ENCODE measurements at places on chromosomes 5 and 9. TPM values are rescaled to one million over a fixed set of nuclear protein-coding genes. Genes with fewer than 3 reads are reported as not detected.

The PCDHGA7 gene
- 2.0 TPM for polyA plus RNA-seq

The HMMR gene
- polyA plus RNA-seq: 18.3 TPM

GRCh38 chr5:68522863-68523262 is 307.3 kb downstream of the PIK3R1 start:
- DNase-seq: no peak

DNA sequence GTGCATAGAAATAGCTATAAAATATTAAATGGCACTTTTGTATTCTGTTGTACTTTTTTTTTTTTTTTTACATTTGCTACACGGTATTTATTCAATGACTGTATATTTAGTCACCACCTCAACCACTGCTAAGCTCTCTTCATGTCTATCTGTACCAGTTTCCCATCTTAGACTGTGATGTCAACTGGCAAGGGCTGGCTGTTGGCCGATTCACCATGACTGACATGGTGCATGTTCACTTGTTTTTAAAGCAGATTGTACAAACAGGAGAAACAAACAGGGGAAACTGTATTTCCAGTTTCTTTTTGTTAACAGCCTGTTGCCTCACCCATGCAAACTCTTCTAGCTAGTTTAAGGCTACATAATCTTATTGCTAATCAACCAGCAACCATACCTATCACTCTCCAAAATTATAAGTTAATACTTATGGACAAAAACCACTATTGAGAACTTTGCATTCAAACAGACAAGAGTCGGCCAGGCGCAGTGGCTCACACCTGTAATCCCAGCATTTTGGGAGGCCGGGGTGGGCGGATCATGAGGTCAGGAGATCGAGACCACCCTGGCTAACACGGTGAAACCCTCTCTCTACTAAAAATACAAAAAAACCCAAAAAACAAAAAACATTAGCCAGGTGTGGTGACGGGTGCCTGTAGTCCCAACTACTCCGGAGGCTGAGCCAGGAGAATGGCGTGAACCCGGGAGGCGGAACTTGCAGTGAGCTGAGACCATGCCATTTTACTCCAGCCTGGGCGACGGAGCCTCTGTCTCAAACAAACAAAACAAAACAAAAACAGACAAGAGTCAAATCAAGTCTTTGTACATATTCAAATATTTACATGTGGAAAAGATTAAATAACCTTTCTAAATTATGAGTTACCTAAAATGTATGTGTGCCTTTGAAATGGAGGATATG is 13.2 kb downstream of the ZFAND5 start:
- DNase-seq: no peak

The COL23A1 gene
- 7.7 TPM for polyA plus RNA-seq

- DNase-seq: no peak
Measured at GRCh38 chr9:15206903-15207696, 99.9 kb downstream of the TTC39B start.

DNA sequence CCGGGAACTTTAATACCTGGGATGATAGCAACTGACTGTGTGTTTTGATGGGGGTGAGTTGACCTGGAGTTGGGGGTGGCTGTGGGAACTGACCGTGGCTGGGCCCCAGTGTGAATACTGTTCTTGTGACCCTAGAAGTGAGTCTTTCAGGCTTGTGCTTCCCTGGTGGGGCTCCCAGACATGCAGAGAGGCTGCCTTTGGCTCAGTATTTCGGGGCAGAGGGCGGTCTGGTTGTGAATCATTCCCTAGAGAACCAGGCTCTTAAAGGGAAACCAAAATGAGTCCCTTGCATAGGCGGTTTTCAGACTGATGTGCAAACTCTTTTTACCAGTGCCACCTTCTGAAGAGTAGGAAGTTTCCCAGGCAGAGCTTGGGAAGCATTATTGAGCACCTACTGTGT is 132.1 kb downstream of the MACROH2A1 start:
- no peak for DNase-seq

DNA sequence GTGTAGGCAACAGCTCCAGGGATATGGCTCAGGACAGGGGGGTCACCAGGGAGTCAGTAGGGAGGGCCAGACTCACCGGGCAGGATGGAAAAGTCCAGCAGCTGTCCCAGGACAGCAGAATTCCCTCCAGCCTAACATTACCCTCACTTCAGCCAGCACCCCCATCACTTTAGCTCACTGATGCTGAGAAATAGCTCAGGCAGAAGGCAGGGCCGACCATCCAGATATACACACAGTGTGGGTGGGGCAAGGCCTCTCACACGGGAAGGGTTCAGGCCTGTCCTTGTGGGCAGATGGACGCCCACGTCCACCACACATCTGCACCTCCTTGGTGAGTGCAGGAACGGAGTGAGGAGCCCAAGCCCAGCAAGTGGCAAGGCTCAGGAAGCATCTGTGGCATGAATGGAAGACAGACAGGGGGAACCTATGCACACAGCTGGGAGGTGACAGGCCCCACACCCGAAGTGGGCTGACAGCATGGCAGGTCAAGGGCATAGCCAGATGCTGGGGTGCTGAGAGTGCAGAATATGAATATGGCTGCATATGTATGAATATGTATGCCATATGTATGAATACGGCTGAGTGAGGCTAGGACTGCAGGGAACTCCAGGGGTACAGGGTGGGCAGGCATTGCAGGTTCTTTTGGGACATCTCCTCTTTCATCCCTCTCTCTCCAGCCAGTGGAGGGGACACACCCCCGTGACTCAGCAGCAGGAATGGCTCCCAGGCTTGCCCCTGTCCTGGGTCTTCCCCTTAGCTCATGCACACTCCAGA is 17.0 kb downstream of the BICD2 start:
- no peak for DNase-seq

The DHFR gene
- polyA plus RNA-seq: 74.6 TPM

DNA sequence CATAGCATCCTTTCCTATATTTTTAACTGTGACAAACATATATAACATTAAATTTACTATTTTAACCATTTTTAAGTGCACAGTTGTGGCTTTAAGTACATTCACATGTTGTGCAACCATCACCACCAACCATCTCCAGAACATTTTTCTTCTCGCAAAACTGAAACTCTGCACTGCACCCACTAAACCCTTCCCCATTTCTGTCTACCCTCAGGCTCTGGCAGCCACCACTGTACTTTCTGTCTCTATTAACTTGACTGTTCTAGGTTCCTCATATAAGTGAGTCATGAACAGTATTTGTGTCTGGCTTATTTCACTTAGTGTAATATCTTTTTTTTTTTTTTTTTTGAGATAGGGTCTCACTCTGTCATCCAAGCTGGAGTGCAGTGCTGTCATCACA is 25.5 kb downstream of the KCNMB1 start:
- no peak for DNase-seq

GRCh38 chr5:139670369-139671095 is 22.4 kb downstream of the CXXC5 start:
- no peak for DNase-seq

DNA sequence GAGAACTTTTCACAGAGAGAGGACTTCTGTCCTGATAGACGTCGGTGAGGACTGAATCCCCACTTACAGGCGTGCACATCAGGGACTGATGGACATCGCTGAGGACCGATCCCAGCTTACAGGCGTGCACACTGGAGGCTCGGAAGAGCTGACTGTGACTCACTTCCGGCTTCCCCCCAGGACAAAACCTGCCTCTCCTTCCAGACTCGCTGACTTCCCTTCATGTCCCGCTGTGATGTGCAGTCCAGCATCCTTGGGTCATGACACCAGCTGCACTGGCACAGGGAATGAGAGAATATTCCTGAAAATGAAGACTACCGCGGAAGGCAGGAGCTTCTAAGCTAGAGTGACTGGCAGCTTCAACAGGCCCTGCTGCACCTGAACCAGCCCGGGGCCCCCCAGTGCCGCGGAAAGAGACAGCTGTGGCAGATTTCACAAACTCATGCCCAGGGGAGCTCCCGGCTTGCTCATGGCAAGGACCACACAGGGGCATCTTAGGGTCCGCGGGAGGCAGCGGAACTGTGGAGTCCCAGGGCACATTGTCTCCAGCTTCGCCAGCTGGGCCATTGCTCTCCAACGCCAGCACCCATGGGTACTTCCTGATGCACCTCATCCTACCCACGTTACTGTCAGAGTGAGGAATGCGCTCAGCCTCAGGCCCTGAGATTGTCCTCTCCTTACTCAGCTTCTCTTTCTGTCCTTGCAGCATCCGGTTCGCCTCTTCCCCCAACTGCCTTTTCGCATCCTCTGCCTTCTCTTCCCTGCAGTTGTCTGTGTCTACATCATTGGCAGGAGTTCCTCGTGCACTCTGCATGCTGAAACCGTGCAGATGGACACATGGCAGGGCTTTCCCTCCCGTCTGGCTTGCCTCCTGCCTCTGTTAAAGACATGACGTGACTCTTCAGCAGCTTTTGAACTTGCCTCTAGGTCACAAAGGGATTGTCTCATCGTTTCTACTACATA is 29.5 kb downstream of the SURF6 start:
- DNase-seq: no peak

- DNase-seq: no peak
Measured at GRCh38 chr5:177444106-177445051, 2.2 kb upstream of the PRR7 start.

The PHF24 gene
- polyA plus RNA-seq: 0.47 TPM

The SLC6A19 gene
- polyA plus RNA-seq: 51.8 TPM

All from renal cortex interstitium (tissue), 15 donors.